ENCODE measurements at places on chromosomes 3 and 15.
A peak's percentile ranks its signal among the peaks of the same experiment; 100 is the strongest.

- no peak for DNase-seq
These were observed 17.1 kb upstream of the SKIC8 start for GRCh38 chr15:78316283-78317083.

GRCh38 chr15:70248116-70249025 is 150.7 kb upstream of the TLE3 start:
- DNase-seq = no peak

DNA sequence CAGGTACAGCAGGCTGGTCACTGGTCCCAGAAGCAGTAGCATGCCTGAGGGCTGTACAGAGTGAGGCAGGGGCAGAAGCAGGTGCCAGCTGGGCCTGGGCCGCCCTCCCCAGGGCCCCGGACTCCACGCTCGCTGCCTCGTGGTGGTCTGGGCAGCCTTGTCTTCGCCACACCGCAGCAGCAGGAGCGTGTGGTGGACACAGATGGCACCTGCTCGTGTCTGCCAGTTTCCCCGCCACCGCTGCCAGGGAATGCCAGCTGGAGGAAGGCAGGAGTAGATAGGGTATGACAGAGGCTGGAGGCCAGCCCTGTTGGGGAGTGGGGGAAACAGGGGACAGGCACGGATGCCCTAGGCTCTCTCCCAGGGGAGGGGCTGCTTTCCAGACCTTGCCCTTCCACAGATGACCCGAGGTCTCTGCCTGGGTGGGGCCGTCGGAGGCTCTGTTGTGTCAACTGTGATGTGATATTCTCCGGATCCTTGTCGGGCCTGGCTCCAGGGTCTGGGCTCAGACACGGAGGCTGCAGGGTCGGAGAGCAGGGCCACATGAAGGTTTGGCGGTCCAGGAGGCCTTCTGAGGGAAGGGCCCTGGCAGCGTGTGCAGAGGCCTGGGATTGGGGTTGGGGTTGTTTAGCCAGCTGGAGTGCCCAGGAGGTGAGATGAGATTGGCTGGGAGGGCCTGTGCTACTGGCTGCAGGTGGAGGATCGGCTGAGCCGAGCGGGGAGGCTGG is 33.6 kb downstream of the GOLGA6L10 start:
- DNase-seq = no peak

- no peak for DNase-seq
These were observed 68.0 kb downstream of the TMEM108 start for GRCh38 chr3:133106169-133106568.

GRCh38 chr3:124837730-124838186 is 49.4 kb downstream of the ITGB5 start:
- peak; percentile 97 for DNase-seq

- DNase-seq = no peak
These were observed 32.3 kb downstream of the PARP16 start for GRCh38 chr15:65254356-65254755.

DNA sequence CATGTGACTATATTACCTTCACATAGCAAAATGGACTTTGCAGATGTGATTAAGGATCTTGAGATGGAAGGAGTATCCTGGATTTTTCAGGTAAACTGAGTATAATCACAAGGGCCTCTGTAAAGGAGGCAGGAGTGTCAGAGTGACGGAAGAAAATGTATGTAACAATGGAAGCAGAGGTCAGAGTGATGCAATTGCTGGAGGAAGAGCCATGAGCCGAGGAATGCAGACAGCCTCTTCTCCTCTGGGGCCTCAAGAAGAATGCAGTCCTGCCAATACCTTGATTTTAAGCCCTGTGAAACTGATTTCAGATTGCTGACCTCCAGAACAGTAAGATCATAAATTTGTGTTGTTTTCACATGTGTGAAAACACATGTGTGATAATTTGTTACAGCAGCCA is 15.1 kb downstream of the HEMK1 start:
- peak; percentile 40 for DNase-seq

- no peak for DNase-seq
These were observed 220 bp downstream of the TP63 start for GRCh38 chr3:189631409-189631808.

DNA sequence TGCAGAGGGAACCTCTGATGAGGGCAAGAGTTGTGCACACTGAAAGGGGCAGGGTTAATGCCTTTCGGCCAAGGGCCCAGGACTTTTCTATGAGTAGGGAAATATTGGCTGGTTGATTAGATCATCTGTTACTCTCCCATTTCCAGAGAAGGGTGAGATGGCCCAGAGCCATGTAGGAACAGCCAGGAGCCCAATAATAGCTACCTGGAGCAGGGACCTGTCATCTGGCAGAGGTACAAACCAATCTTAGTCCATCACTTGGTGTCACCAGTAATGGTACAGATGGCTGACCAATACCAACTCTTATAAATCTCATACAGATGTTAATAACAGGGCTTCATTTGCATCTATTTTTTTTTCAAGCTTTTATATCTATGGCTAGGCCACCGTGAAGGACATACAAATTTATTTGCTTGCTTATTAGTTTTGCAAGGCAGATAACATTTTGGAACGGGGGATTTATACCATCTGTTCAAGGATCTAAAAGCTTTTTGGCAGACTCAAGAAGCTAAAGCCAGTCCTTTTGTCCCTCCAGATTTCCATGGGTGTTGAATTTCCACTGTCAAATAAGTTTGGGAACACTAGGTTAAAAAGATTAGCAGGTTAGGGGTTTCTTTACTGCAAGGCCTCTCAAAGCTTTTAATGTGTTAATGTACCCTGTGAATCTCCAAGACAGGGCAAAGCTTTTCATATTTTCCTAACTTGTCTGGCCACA is 79.3 kb downstream of the TNIK start:
- no peak for DNase-seq

- DNase-seq = no peak
These were observed 47.0 kb downstream of the BOC start for GRCh38 chr3:113258361-113258760.

GRCh38 chr15:68113751-68114150 is 59.6 kb downstream of the PIAS1 start:
- DNase-seq = no peak

DNA sequence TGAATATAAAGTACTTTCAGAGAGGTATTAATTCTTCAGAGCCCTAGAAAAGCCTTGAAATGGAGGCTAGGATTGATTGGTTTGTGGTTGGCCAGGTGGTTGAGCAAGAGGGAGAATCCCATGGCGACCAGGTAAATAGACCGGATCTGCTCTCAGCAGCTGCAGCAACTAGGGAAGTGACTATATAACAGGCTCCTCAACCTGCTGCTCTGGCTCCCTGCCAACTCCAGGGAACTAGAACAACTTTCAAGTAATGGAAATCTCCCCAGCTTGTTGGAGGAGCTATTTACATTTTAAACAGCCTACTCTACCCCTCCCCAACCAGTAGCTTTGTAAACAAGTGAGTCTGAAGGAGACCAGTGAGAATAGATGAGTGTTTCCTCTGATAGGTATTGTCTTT is 121.8 kb upstream of the CADM2 start:
- DNase-seq = no peak

DNA sequence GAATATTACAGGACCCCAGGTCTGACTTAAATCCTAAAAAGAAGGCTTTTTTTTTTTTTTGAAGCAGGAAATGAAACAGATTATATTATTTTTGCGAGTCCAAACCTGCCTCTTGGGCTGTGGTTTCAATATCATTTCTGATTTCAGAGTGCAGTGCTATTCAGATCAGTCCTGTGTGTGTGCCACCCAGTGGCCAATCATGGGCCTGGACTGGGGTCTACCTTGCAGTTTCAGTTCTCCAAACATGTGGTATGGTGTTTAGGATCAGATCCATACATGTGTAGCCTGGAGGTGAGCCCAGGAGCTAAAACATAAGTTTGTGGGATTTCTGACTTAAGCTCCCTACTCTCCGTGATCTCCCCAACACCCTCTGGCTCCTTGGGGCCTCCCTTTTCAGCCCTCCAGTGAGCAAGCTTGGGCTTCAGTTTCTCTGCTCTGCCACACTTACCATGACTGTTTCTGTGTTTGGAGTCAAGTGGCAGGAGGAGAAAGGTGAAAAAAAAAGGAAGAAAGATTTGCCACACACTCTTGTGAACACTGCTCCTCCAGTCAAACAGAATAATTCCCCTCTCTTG is 12.1 kb upstream of the THSD4 start:
- peak; percentile 71 for DNase-seq

DNA sequence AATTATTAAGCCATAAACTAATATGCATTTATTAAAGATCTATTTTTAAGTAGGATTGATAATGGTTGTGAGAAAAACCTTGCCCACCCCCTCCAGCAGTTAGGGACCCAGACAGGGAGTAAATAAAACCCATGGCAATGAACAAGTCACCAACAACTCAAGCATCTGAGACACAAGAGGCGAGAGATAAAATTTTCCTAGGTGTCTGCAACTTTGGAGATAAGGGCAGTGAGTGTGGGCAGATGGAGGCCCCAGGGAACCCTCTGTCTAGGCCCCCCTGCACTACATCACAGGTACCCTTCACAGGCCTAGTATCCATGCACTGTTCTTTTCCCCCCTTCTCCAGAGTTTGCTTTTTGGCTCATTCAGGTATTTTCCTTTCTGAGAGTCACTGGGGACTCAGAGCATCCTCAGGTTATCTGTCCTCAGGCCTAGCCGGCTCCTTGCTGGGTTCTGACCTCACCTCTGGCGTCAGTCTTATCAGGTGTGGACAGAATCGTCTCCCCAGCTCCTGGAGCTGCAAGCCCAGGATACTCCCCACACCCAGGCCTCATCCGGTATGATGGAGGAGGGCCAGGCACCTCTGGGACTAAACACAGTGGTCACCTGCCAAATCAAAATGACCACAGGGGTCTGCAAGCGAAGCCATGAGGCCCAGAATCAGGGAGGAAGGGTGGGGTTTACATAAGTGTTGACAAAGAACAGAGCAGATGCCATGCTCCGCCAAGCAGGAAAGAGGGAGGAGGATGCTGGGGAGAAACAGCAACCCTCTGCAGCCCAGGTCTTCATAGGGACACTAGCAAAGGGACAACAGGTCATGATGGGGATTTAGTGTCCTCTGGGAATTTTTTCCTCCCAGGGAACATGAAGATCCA is 50.4 kb downstream of the CCNL1 start:
- DNase-seq = no peak

GRCh38 chr3:136690599-136690998 is 61.6 kb downstream of the STAG1 start:
- DNase-seq = no peak

DNA sequence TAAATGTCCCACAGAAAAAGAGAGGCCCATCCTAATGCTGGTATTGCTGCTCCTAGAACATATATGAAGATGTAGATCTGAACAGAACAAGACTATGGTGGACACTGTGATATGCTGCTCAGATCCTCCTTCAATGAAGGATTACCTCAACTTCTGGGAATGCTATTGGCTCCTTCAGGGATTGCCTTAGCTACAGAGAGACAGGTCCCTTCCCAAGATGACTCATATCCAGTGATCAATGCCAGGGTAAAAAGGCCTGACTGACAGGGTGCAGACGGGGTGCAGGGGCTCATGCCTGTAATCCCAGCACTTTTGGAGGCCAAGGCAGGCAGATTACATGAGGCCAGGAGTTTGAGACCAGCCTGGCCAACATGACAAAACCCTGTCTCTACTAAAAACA is 20.5 kb upstream of the STAG1 start:
- peak; percentile 61 for DNase-seq

GRCh38 chr3:143063018-143063417 is 56.6 kb upstream of the CHST2 start:
- peak; percentile 7 for DNase-seq
